ENCODE measurements at places on chromosomes 2 and 18.

DNA sequence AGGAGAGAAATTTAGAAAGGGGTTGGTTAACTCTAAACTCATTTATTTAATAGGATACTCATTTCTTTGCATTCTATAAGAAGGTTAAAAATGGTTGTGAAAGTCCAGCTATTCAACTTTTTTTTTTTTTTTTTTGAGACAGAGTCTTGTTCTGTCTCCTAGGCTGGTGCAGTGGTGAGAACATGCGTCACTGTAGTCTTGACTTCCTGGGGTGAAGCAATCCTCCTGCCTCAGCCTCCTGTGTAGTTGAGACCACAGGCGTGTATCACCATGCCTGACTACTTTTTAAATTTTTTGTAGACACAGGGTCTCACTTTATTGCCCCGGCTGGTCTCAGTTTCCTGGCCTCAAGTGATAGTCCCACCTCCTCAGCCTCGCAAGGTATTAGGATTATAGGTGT lies 11.9 kb downstream of the ELP2 start:
- DNase-seq, result no peak

- DNase-seq, result no peak
These were observed 3.8 kb downstream of the FN1 start for GRCh38 chr2:215431778-215432758.

GRCh38 chr2:189540551-189540950 lies 40.0 kb downstream of the SLC40A1 start:
- DNase-seq, result no peak

GRCh38 chr2:67865917-67866316 lies 196.9 kb downstream of the C1D start:
- DNase-seq, result no peak

GRCh38 chr2:46848447-46848846 lies 67.2 kb downstream of the MCFD2 start:
- DNase-seq, result no peak

- DNase-seq, result no peak
These were observed 111.3 kb downstream of the WDSUB1 start for GRCh38 chr2:159175182-159175581.

- DNase-seq, result no peak
These were observed 11.0 kb downstream of the TBR1 start for GRCh38 chr2:161426922-161427663.

GRCh38 chr2:30230497-30231211 lies 680 bp upstream of the LBH start:
- DNase-seq, result no peak

DNA sequence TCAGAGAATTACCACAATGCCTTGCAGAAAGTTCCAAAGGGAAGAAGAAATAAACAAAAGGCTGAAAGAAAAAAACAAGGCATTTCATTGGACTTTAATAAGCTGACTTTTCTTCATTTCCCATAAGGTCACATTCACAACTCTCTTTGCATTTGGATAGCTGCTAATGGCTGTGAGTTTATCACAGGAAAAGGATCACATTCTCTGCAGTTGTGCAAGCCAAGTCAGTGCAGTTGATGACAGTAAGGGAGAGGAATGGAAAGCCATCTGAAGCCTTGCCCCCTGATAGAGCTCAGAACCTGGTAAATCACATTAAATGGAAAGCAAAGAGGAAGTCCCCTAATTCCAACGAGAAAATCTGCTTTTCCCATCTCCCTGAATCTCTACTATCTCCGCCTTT lies 950.6 kb downstream of the CNTNAP5 start:
- no peak for DNase-seq

DNA sequence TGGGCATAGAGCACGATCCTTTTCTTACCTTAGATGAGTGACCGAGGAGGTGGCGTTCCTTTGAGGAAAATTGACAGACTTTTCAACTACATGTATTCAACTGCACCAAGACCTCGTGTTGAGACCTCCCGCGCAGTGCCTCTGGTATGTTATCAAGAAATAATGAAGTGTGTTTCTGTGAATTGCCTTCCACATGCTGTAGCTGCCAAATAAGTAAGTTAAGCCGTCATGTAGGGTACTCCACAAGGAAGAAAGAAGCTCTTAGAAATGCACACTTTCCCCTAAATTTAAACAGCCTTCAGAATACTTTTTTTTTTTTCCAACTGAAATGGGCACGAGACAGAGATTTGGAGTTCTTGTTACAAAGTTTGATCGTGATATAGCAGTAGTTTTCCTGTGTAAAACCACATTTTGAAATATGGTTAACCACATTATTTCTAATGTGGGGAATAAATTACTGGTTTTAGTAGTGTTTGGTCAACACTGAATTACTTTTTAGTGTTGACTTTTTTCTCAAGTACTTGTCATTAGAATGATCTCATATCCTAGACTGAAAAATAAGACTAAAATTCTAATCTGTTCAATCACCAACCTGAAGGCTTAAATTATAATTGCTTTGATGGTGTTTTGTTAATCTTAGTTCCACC lies 30.5 kb downstream of the PDK1 start:
- no peak for DNase-seq

- no peak for DNase-seq
These were observed 136.2 kb upstream of the ARHGAP28 start for GRCh38 chr18:6593142-6593885.

Measured in AG04449 (cell line).